Endodermal cell (in vitro differentiated cells): ENCODE measurements at places on chromosomes 13 and 19. TPM values are rescaled to one million over a fixed set of nuclear protein-coding genes. Genes with fewer than 3 reads are reported as not detected.

ZC3H13 gene
- 54.3 and 58.1 TPM in 2 replicates for total RNA-seq

CGB5 gene
- total RNA-seq, result 0.44 and 0.70 TPM in 2 replicates

- no peak for DNase-seq
These were observed 18.9 kb upstream of the ZNF14 start for GRCh38 chr19:19751846-19752245.

DNA sequence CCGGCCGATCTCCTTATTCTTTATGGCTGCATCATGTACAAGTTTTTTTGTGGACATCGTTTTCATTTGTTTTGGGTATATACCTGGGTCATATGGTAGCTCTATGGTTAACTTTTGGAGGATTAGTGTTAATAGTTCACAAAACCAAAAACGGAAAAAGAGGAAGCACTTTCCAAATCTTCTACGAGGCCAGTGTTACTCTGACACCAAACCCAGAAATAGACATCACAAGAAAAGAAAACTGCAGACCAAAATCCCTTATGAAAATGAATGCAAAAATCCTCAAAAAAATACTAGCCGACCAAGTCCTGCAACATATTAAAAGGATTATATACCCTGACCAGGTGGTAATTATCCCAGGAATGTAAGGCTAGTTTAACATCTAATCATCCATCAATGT, 29.8 kb downstream of the ADGRE2 start:
- no peak for DNase-seq

DNA sequence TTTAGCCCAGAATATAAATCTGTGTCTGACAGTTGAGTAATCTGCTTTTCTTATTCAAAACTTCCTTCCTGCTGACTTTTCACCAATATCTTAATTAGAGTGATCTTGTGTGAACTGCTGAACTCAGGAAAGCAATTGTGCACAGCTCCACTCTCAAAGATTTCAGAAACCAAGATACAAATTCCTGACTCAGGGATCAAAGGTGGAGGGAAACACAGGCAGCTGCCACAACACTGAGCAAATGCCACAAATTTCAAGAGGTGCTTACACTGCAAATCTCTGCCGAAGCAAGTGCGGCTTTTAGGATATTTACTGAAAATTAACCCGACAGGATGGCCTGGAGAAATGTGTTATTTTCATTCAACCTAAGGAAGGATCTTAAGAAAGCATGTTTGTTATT, 111.4 kb downstream of the STOML3 start:
- DNase-seq, result no peak
